ENCODE measurements at places on chromosomes 7 and 10.

- no peak for DNase-seq
Measured at GRCh38 chr10:94193466-94193924, 169.2 kb downstream of the NOC3L start.

GRCh38 chr10:104735036-104735756 lies 94.1 kb downstream of the SORCS3 start:
- no peak for DNase-seq

DNA sequence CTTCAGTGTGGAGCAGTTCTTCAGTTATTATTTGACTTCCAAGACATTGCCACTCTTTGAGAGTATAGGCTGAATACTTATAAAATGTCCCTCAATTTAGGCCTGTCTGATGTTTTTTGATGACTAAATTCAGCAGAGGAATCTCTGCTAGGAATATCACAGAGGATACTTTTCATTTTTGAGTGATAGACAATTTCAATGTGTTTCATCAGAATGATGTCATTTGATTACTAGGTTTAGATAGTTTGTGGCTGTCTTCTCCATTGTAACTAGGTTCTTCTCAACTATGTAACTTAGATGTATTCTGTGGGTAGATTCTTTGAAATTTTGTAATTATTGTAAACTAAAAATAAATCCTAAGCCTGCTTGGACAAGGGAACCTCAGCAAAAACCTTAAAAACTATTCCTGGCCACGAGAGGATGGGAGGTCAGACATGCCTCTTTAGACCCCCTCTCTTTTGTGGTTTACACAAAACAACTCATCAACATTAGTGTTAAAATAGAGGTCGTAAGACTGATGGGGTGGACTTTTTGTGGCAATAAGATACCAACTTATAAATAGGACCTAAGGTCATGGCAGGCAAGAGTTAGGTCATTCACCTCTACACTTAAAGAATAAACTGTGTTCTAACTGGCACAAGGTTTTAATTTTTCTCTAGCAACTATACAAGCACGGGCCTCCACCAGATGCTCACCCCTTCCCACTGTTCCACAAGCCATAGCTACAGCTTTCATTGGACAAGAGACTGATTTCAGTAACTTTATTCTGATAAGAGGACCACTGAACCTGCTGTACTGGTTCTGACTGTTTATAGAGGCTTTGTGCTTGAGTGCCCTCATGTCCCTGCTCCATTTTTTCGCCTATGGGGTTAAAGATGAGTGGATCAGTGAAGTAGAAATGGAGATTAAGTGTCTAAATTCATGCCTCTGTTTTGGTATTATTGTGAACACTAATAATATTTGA lies 33.7 kb downstream of the CYP2C8 start:
- DNase-seq: no peak

- DNase-seq: no peak
Measured at GRCh38 chr7:94375691-94376090, 19.0 kb upstream of the COL1A2 start.

DNA sequence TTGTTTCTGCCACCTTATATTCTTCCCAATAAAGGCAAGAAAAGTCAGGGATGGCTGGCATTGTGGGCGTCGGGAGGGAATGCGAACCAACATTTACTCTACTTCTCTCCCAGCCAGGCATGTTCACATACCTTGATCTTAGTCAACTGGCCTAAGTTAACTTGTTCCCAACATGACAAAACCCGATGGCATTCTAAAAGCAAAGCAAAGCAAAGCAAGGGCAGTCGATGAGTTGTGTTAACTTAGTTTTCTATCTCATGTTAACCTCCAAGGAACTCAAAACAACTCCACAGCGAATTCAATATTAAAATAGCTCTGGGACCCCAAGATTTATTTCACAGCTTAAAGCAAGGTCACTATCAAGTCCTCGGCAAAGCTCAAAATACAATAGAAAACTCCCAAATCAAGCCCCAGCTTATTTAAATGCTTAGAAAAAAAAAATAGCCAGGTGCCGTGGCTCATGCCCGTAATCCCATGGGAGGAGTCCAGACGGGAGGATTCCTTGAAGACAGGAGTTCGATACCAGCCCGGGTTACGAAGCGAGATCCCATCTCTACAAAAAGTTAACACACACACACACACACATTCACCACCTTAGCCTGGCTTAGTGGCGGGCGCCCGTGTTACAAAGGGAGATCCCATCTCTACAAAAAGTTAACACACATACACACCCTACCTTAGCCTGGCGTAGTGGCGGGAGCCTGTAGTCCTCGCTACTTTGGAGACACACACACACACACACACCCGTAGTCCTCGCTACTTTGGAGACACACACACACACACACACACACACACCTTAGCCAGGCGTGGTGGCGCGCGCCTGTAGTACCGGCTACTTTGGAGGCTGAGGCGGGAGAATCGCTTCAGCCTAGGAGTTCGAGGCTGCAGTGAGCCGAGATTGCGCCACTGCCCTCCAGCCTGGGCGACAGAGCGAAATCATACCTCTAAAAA lies 901 bp upstream of the CCNY start:
- DNase-seq: no peak

Data from posterior cingulate gyrus (tissue), 11 donors.